Uterus (tissue), 4 donors: ENCODE measurements at places on chromosomes 4 and X. TPM values are rescaled to one million over a fixed set of nuclear protein-coding genes. Genes with fewer than 3 reads are reported as not detected.

The SLC4A4 gene
- total RNA-seq: 9.0 TPM

The AVPR2 gene
- total RNA-seq: 5.2 TPM

The LIMCH1 gene
- total RNA-seq: 35.4 TPM

The FGFBP2 gene
- total RNA-seq: not detected

The NOX1 gene
- not detected for total RNA-seq

The AFF2 gene
- total RNA-seq: 0.43 TPM

The SOWAHB gene
- total RNA-seq: not detected

The MGAT4D gene
- total RNA-seq: not detected

The TEX11 gene
- 0.35 TPM for total RNA-seq

The ARHGAP36 gene
- total RNA-seq: not detected

The GC gene
- total RNA-seq: not detected

The LINC00632 gene
- total RNA-seq: 38.4 TPM

The CT45A10 gene
- total RNA-seq: not detected

The COL4A6 gene
- total RNA-seq: 34.6 TPM

The GPR34 gene
- 5.4 TPM for total RNA-seq

The EFHC2 gene
- 2.8 TPM for total RNA-seq

The PLP1 gene
- 2.7 TPM for total RNA-seq

The FGFBP1 gene
- total RNA-seq: not detected

The FGF16 gene
- total RNA-seq: 1.2 TPM

GRCh38 chr4:147482281-147482680, 1.4 kb downstream of the EDNRA start:
- no peak for DNase-seq

DNA sequence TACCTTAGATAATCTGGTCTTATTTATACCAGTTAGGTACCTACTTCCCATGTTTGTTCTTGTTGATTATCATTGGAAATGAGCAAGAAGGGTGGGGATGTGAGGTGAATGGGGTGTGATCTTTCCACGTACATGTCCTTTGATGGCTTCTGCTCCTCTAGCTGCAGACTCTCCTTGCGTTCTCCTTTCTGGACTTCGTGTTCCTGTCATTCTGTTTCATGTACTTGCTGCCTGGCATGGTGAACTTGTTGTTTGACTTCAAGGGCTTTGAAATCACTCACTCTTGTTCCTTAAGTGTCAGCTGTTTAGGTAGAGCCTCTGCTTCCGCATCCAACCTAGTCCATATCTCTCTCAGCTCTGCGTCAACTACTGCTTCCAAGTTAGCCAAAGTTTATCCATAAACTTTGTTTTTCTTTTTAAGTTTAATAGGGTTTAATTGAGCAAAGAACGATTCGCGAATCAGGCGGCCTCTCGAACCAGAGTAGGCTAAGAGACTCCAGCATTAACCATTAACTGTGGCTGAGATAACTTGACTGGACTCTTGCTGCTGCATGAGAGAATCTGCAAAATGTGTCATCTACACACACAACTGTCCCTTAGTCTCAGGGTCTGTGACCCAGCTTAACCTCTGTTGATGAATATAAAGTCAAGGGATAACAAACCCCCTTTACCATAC, 42.8 kb downstream of the FHL1 start:
- DNase-seq: no peak

DNA sequence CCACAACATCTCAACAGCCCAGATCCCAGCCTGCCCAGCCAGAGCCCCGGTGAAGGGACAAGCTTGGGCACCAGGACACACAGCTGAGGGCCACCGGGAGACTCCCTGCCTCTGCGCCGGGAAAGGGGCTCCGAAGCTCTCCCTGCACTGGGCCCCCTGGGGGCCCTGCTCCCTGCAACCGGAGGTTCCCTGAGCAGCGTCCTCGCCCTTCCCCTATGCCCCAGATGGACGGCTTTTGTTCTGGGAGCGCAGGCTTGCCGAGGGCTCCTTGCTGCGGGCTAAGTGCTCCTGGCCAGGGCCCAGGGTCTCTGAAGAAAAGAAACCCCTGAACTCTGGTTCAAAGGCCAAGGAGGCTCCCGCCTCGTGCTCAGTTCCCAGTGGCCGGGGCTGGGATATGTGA, 899 bp upstream of the ZFP92 start:
- DNase-seq: no peak

- DNase-seq: no peak
Observed at GRCh38 chrX:11130136-11130535, 19.0 kb downstream of the HCCS start.

GRCh38 chr4:113943863-113944262, 35.6 kb downstream of the ARSJ start:
- no peak for DNase-seq

DNA sequence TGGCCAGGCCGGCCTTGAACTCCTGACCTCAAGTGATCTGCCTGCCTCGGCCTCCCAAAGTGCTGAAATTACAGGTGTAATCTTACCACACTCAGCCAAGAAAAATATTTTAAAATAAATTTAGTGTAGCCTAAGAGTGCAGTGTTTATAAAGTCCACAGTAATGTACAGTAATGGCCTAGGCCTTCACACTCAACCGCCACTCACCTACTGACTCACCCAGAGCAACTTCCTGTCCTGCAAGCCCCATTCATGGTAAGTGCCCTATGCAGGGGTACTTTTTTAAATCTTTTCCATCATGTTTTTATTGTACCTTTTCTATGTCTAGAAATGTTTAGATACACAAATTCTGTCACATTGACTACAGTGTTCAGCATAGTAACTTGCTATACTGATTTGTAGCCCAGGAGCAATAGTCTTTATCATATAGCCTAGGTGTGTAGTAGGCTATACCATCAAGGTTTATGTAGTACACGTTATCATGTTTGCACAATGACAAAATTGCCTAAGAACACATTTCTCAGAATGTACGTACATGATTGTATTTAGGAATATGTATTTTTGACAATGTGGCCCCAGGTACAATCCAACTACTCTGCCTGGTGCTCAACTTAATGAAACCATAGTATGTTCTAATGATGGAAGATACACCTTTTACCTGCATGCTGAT, 455.2 kb downstream of the PCDH7 start:
- no peak for DNase-seq

DNA sequence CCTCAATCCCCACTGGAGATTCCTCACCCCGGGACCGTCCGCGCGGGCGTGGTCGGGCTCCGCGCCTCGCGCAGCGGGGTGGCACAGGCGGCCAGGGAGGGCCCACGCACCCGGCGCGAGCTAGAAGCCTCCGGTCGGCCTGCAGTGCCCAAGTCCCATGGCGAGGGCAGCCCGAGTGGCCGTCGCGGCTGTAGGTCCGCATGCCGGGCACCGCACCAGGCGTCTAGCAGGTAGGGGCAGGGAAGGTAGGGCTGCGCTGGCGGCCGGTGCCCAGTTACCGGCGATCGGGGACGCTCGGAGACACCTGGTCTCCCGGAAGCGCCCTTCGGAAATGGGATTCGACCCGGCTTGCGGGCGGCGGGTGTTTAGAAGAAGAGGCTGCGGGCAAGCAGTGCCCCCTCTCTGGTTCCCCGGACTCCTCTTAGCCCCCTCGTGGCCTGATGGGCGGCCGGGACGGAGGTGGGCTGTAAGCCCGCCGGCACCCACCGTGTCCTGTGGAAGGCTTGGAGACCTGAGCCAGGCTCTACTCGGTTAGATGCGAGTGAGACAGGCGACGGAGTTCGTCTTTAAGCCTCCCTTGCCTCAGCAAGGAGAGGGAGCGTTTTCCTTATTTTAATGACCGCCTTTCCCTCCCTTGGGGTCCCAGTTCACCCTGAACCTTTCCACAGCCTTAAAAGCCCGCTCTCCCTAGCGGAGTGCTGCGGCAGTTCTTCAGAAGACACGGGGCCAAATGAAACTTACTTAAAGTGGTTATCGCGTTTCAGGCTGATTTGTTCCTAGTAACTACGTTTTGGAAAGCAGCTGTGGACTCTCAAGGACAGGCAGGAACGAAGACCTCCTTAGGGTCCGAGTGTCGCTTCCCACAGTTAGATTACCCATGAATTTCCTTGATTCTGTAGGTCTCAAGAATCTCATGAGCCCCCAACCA, 821 bp downstream of the SLITRK2 start:
- DNase-seq: peak; percentile 12

DNA sequence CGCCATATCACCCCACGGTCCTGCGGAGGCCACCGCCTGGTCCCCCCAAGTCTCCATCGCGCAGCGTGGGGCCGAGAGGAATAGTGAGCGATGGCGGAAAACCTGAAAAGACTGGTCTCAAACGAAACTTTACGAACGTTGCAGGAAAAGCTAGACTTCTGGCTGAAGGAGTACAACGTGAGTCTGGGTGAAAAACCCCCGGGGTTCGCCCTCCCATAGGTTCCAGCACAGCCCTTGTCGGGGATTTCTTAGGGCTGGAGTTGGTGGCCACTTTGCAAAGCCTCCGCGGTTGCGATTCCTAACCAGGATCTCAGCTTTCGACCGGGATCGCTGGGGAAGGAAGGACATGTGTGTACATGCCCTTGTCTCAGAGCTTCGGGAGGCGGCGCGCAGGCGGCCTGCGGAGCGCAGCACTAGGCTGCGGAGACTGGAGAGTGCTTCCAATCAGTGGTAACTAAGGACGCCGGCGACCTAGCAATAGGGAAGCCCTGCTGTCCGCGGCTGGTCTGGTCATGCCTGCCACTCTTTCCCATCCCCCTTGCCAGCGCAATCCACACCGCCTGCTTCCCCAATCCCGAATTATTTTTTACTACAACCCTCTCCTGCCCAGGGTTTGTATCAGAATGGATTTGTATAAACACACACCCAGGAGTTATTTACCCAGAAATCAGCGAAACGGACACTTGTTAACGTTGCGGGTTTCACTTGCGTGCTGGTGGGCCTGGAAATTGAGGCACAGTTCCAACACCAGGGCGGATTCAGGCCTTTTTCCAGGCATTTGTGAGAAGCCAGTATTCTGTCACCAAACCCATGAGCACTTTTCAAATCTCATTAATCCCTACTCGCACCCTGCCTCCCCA, 741 bp downstream of the SPATA18 start:
- peak; percentile 47 for DNase-seq

GRCh38 chrX:47651043-47651905, 911 bp upstream of the ELK1 start:
- no peak for DNase-seq

DNA sequence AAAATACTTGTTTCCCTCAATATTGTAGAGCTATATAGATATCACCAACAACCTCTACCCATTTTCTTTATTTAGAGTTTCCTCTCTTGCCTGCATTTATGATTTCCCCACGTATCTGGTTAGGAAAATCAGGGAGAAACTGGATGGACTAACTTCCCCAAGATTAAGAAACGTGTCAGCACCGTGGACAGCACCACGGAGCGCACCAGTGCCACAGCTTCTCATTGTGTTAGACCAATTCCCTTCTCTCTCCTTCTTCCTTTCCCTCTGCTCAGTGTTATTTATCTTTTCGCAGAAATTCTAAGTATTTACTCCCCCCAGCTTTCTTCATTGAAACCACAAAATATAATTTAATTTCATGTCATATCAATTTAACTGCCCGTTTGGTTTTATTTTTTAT, 568.6 kb upstream of the BOD1L1 start:
- DNase-seq: no peak

DNA sequence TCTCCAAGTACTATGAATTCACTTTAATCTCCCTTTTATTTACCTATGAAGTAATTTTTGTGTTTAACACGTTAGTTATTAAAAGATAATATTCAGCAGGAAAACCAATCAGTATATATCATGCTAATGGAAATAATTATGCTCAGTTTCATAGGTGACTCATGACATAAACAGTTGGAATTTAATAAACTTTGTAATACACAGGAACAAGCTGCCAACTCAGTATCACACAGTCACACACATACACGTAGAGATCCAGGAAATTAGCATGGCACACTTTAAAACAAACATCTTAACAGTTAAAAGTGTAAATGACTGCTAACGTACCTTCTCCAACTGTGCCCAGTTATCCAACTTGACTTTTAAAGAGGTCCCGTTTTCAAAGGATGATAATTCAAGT, 2.3 kb downstream of the SPATA4 start:
- no peak for DNase-seq

- no peak for DNase-seq
Observed at GRCh38 chr4:42296196-42296595, 101.1 kb upstream of the SHISA3 start.

DNA sequence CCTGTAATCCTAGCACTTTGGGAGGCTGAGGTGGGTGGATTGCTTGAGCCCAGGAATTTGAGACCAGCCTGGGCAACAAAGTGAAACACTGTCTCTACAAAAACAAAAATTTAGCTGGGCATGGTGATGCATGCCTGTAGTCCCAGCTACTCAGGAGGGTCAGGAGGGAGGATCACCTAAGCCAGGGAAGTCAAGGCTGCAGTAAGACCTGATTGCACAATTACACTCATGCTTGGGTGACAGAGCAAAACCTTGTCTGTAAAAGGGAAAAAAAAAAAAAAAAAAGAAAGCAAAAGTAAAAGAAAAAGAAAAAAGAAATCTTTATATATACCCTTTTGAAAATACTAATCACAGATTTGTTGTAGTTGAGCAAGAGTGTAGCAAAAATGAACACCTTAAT, 801.0 kb upstream of the IGFBP7 start:
- no peak for DNase-seq

- DNase-seq: no peak
Observed at GRCh38 chrX:23312136-23312535, 22.5 kb upstream of the PTCHD1 start.

- DNase-seq: no peak
Observed at GRCh38 chrX:54411732-54412131, 28.5 kb upstream of the TSR2 start.

DNA sequence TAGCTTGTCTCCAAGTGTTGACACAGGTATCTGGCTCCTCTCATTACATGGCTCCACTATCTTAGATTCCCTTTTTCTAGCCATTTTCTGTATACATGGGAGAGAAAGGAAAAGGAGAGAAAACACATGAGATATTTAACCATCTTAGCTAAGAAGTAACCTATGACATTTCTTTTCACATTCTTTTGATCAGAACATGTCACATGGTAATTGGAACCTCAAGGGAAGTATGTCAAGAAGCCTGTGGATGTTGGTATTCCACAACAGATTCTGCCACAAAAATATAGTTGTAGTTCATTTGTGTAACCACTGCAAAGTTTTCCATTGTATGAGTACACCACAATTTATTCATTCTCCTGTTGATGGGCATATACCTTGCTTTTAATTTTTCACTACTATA, 18.7 kb upstream of the GABRB1 start:
- no peak for DNase-seq

GRCh38 chrX:10569946-10570345, 50.4 kb downstream of the MID1 start:
- no peak for DNase-seq

GRCh38 chrX:107730991-107731766, 44.4 kb downstream of the TSC22D3 start:
- DNase-seq: no peak

DNA sequence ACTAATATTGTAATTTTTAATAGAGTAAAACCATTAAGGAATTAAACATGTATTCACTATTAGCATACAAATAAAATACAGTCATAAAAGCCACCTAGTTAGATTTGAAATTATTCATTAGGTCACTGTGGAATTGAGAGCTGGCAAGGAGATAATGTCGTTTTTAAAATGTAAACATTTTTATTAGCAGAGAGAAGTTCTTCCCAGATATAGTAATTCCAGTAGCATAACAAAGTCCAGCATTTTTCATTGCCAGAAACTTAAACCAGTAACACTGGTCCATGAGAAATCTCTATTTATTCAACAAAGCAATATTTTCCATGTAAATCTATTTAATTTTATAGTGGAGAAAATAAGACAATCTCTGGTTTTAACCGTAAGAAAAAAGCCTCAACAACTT, 17.5 kb downstream of the ENOX2 start:
- DNase-seq: no peak
